ENCODE measurements at places on chromosomes 6 and 20.

GRCh38 chr6:145498425-145498824 lies 236.9 kb downstream of the EPM2A start:
- DNase-seq, result no peak

- no peak for DNase-seq
Observed at GRCh38 chr6:170372380-170373325, 66.1 kb downstream of the FAM120B start.

DNA sequence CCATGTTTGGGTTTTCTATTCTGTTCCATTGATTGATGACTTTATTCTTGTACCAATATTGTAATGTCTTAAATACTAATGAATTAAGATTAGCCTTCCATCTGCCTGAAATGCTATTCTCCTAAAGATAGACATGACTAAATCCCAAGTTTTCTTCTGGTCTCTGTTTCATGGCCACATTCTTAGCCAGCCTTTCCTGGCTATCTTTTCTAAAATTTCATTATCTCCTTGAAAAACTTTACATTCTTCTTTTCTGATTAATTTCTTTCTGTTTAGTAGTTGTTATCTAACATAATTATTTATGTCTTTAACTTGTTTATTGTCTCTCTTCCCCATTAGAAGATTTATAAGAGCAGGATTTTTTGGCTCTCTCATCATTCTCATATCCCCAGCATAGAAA lies 4.4 kb upstream of the PRIM2 start:
- DNase-seq, result peak; percentile 38

- DNase-seq, result peak; percentile 88
Observed at GRCh38 chr6:80547827-80548226, 441.4 kb downstream of the BCKDHB start.

- DNase-seq, result no peak
Observed at GRCh38 chr6:47203938-47204611, 105.6 kb downstream of the TNFRSF21 start.

- DNase-seq, result peak; percentile 19
Observed at GRCh38 chr6:79762370-79762769, 131.2 kb downstream of the SH3BGRL2 start.

- DNase-seq, result peak; percentile 13
Observed at GRCh38 chr6:79635232-79635543, 4.1 kb downstream of the SH3BGRL2 start.

DNA sequence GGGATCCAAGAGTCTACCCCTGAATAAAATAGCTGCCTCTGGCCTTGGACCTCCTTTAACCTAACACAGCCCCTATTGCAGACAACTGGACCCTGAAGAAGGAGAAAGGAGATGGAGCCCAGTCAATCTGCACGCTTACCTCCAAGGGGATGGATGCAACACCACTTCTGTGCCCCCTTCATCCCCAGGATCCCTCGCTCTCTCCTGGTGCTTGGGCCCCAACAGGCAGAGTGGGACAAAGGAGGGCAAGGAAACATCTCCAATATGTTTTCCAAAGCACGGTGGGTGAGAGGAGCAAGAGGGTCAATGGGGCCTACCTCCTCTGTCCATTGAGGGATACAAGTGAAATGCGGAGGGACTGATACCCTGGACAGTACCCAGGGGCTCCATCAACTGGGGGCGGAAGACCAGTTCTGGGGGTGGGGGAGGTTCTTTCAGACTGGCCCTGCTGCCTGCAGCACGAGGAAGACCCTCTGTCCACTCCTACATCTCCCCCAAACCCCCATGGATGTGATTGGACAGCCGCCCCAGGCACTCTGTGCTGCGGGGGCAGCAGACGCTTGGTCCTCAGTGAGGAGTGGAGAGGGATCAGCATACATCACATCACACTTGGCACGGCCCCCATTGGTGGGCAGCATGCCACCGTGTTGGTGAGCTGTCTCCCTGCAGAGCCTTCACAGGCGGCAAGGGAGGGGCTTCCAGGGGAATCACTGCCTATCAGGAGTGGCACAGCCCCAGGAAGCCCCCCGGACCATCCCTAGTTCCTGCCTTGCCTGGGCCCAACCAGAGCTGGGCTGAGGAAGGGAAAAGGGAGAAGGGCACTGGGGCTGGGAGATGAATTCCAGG lies 70.6 kb downstream of the MRPL14 start:
- peak; percentile 59 for DNase-seq

DNA sequence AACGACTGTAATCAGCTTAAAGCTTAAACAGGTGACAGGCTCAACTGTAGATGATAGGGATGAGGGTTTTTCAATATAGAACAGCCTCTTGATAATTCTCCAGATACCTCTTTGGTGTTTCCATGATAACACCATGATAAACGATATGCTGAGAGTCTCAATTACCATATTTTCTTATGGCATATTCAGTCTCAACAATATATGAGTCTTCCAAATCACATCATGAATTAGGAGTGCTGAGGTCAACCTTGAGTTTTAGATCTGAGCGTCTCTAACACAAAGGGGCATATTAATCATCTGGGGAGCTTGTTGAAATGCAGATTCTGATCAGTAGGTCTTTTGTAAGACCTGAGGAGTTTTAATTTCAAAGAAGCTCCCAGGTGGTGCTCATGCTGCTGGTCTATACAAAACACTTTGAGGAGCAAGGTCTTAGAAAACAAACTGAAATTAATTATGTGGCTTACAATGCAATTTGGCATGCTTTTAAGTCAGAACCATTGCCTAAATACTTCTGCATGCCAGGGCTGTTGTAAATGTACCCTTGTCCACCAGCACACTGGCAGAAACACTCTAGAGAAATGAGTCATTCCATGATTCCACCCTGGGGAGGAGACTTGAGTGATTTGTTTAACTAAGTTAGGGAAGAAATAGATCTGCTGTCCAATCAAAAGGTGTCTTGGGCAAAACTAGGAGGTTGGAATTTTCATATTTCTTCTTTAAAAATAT lies 49.6 kb downstream of the PTCHD4 start:
- DNase-seq, result peak; percentile 40

DNA sequence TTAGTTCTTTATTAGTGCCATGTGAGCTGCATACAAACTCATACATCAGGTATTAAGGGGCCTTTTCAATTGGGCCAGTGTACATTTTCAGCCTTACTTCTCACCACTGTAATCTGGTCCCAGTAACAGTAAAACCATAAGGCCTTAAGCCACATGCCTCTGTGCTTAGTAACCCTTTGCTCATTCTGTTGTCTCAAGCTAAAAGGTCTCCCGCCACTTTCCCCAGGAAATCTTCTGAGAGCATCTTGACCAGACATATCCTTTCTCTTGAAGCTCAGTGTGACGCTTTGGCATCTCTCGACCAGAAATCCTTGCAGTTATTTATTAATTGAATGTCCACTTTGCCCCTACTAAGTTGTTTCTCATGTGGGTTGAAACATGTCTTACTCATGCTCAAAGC lies 68.0 kb downstream of the CYP39A1 start:
- DNase-seq, result peak; percentile 36

DNA sequence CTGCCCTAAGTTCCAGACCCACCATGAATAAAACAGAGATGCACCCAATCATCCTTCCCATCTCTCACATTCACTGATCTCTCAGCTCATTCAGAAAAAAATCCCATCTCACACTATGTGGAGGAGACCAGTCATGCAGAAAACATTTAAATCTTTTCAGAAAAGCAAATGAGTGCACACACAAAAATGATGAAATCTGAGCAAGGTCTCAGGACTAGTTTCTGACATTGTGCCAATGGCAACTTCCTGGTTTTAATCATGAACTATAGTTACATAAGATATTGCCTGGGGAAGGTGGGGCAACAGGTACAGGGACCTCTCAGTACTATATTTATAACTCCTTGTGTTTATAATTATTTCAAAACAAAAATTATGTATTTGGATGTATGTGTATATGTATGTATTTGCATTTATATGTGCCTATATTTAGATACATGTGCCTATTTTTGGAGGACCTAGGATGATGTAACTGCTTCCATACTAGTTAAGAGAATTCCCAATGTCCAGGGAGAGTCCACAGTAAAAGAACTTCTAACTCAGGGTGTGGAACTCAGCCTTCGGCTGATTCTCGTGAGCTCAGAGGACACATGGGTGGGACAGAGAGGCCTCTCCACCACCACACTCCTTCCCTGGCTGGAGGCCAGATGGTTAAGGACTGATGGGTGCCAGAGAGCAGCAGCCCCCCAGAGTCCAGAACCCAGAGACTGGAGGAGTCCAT lies 71.7 kb upstream of the MAP3K4 start:
- DNase-seq, result peak; percentile 93

- DNase-seq, result peak; percentile 80
Observed at GRCh38 chr20:17936761-17937732, 31.5 kb downstream of the SNX5 start.

DNA sequence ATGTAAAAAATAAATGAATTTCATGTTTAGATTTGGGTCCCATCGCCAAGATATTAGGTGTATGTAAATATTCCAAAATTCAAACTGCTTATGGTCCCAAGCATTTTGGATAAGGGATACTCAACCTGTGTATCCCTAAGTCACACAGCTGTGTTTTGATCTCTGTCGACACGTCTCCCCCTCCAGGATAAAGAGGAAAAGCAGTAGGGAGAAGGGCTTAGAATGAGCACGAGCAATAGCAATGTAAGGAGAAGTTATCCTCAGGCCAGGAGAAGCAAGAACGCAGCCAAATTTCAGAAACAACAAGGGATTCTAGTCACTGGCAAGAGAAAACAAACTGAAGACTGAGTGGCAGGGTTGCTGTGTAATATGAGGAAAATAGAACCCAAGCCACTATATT lies 181.2 kb downstream of the AIG1 start:
- no peak for DNase-seq

DNA sequence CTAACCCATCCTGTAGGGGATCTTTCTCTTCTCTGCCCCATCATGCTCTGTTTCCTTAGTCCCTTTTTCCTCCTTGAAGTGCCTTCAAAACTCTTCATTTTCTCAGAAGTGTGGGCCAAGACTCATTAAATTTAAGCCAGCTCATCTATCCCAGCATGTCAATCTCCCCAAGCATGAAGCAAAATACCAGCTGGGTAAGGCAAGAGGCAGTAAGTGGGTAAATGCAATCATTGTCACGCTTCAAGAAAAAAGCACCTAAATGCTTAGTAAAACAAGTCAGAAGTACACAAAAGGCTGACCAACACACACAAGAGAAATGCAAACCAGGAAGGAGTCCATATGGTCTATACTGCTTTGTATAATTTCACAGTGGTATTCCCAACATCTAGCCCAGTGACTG lies 61.5 kb downstream of the COL12A1 start:
- DNase-seq, result no peak

DNA sequence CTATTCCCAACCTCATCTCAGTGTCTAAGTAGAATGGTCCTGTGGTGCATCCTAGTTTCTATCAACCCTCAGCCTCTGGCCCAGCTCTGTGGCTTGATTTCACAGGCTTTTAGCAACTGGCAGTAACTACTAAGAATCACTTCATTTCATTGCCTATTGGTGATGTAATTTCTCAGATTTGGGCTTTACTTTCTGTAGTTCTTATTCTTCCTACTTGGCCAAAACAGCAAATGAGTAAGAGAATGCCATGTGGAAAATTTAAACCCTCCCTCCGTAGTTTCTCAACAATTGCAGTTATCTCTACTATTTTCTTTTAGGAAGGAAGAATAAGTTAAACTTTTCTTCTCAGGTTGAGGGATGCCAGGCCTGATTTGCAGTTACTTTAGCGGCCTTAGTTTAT lies 387.3 kb downstream of the CDKAL1 start:
- peak; percentile 65 for DNase-seq

GRCh38 chr20:63062188-63063140 lies 55.7 kb upstream of the BHLHE23 start:
- DNase-seq, result no peak

DNA sequence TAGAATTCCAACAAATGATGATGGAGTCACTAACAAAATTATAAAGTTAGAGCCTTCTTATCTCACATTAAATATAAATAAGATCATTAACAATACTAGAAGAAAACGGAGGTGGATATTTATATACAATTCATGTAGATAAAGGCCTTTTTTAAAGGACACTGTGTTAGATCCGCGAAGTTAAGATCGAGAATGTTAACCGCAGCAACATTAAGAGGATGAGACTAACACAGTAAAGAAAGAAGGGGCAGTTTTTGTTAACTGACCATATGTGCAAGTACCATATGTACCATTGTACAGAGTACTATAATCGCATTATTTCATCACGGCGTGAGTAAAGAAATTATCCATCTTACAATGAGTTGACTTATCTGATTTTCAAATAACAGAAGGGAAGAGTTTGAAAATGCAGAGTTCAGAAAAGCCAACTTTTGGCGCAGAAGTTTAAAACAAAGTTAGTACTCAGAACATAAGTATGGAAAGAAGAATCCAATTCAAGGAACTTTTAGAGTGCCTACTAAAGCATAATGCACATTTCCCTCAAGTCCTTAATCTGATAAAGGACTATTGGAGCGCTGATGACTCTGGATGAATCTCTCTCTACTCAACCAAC lies 1.4 kb downstream of the FBXL4 start:
- DNase-seq, result no peak
